CD4-positive, CD25-positive, alpha-beta regulatory T cell (primary cell): ENCODE measurements at places on chromosomes 5 and 9.

DNA sequence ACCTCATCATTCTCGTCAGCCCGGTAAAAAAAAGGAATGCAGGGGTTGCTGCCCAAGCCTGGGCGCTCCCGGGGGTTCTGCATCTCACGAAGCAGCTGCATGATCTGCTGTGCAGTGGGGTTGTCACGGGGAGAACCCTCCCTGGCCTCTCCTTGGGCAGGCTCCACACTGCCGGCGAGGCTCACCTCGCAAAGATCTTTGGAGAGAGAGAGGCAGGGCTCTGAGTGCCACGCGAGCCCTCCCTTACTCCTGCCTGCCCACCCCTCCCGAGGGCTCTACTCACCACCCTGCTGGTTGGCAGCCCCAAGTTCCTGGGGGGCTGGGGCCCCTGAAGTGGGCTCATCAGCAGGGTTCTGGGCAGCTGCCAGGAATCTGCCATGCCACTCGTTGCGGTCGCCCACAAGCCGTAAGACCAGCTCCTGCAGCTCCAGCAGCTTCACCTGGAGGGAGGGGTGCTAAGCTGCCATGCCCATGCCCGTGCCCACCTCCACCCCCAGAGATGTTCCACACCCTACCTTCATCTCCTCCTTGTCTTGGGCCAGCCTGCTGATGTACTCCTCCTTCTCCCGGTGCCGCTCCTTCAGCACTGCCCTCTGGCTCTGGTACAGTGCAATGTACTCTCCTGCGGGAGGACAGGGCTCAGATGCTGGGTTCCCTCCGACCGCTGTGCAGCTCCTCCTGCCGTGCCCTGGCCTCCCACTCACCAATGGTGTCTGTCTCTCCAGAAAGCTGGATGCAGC lies 18.6 kb downstream of the GOLGA2 start:
- DNase-seq = no peak

DNA sequence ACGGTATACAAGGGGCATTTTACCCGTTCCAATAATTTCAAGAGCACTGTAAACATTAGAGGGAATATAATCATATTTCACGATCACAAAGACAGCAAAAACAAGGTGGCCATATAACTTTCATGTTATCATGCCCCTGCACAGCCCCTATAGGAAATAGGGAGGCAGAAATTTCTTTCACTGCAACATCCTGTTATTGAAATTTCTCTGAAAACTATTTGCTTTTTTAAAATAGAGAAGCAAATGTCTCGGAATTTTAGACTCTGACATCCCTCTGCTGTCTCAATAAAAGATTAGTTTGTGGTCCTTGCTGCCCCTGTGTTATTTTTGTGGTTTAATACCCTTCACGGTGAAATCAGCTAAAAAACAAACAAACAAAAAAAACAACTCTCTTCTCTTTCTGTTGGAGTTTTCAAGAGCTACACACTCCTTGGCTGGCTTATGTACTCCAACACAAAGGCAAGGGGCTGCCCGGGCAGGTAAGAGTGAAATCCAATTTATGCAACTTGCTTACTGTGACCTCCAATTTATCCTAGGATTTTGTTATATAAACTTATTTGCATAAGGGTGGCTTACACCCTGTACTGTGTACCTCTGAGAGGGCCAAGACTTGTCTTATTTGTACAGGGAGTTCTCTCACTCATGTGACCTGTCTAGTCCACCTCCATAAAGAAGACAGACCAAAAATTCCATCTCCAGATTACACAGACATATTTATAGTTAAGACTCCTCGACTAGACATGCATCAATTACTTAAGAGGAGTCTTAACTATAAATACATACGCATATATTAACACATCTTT lies 223.6 kb downstream of the MLLT3 start:
- no peak for DNase-seq

- no peak for DNase-seq
Observed at GRCh38 chr5:42812620-42813019, 928 bp upstream of the SELENOP start.

DNA sequence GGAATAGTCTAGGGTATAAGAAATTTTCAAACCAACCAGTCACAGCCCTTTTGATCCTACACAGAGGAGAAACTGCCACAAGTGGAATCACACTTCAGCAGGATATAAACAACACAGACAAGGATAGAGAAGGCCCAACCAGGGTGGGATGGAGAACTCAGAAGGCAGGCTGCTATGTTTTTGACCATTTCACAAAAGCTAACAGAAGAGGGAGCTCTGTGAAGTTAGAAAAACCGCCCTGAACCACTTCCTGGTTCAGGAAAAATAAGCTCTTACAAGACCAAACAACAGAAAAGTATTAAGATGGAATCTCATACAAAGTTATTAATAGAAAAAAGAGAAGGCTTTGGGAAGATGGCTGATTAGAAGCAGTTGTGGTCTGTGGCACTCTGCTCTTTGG lies 960 bp upstream of the IFNB1 start:
- DNase-seq = no peak

DNA sequence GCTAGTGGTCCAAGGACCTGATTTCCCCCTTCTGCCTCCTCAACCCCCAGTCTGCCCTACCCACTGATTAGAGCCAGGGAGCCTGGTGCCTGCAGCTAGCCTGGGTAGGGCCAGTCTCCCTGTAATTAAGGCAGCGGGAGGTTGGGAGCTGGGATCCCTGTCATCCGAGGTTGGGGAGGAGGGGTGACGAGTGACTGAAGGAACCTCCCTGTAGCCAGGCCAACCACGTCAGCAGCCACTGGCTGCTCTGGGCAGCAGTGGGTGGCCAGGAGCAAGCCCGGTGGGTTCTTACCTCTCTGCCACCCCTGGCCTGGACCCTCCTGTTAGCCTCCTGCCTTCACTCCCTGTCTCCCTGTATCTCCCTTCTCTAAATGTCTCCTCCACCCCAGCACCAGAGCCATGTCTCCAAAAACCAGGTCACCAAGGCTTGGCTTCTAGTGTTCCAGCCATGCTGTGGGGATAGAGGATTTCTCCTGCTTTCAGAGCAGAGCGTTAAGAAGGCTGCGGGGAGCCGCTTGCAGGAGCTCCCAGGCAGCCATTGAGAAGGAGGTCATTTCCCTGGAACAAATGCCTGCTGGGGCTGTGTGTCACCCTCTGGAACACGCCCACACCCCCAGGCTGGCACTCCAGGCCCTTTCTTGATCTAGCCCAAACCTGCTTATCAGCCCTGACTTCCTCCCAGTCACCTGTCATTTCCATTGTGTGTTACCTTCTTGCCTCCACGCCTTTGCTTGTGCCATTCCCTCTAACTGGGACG lies 65.0 kb upstream of the GGTA1 start:
- DNase-seq = no peak

DNA sequence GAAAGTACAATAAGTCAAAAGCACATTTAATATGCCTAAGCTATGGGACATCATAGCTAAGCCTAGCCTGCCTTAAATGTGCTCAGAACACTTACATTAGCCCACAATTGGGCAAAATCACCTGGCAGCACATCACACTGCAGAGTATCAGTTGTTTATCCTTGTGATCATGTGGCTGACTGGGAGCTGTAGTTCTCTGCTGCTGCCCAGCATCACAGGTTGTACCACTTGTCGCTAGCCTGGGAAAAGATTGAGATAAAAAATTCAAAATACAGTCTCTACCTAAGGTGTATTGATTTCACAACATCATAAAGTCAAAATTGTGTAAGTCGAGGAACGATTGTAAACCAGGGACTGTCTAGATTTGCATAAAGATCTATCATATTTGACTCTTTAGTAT lies 58.6 kb downstream of the CAMK4 start:
- DNase-seq = no peak

DNA sequence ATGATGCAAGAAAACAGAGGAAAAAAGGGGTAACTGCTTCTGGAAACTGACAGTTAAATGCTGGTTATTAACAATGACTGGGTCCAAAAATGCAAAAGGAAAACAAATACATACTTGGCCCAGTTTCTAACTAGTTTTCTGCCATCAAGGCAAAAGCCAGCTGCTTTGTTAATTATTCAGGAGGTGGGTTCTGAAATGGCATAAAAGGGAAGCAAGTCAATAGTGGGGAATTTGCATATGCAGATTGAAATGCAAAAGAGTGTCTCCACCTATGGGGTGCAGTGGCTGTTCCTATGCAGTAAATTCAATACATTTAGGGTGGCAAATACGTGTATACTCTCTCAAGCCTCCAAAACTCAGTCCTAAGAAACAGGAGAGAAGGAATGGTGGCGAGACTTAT lies 33.4 kb downstream of the BARHL1 start:
- no peak for DNase-seq

DNA sequence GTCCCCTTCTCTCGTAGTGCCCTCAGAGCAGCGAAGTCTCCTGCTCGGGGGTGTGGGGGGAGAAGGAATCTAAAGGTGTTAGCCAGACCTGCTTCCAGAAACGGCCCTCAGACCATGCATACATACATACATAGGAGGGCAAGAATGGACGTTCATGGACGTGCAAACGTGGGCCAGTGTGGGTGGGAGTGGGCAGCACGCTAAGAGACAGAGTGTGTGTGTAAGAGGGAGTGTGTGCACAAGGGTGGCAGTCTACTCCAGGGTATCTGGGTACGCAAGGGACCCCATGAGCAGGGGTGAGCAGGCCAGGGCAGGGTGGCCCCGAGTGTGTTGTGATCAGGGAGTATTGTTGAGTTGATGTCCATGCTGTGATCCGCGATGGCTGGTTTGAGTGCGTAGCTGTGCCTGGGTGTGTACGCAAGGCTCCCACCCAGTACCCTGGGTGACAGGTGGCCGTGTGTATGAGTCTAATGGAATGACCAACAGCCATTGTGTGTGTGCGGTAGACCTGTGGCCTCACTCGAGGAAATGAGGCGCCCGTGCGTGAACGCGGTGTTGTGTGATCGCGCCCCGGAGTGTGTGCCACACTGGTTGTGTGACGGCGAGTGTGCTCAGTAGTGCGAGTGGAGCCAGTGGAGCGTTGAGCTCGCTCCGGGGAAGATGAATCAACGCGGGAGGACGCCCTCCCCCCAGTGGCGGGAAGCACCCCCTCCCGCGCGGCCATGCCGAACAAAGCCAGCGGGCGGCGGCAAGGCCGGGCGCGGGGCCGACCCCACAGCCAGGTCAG lies 826 bp downstream of the GPRIN1 start:
- no peak for DNase-seq

- no peak for DNase-seq
Observed at GRCh38 chr5:5751498-5751897, 329.0 kb downstream of the ICE1 start.

DNA sequence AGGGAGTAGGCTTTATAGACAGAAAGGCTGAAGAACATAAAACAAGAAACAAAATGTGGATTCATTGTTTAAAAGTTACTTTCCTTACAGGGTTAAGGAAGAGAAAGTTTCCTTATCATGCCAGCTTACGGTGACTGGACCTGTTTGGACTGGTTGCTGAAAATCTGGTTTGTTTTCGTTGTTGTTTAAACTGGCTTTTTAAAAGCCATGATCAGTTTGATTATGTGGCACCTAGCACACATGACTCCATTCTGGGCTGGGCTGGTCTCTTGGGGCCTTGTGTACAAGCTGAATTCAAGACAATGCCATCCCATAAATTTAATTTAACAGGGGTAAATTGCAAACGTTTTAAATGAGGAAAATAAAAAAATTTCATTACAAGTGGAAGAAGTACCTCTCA lies 18.4 kb upstream of the ZNF474 start:
- no peak for DNase-seq

DNA sequence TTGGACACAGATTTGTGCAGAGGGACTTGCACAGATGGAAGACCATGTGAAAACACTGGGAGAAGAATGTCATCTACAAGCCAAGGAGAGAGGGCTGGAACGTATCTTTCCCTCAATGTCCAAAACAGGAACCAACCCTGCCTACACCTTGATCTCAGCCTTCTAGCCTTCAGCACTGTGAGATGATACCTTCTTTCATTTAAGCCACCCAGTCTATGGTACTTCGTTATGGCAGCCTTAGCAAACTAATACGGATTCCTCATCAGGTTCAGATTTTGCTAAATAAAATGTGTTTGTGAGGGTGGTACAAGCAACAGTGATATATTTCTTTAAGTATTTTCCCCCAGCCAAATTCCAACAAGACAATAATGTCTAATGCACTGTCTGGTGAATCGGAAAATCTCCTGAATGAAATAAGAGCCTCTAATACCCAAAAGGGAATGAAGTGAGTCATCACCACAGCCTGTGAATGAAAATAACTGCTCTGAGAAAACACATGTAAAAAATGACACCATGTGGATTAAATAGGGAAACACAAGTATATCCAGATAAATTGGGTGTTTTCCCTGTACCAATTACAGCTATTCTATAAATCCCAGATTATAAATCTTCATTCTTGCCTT lies 182.8 kb upstream of the TARS1 start:
- DNase-seq = no peak

DNA sequence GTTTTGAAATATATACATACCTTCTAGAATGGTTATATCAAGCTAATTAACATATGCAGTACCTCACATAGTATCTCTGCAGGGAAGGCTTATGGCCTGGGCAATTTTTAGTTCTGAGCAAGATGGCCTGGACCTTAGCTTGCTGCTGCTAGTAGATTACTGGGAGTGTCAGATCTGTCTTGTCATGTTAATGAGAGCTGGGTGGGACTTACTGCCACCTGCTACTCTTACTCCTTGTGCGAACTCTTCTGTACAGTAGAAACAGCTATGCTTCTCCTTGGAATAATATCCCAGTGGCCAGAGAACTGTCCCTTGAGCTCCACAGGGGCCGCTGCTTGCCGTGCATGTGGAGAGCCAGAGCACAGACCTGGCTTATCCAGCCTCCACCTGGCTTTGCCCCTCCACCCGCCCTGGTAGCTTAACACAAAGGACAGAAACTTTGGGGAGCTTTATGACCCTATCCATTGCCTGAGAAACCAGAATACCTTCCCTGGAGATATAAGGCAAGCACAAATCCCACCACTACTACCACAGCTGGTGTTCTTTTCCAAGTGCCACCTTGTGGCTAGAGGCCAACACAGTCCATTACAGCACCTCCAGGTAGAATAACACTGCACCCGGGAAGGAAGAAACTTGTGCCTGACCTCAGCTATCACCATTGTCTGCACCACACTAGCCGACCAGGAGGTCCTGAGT lies 74.4 kb upstream of the RUSC2 start:
- no peak for DNase-seq

- no peak for DNase-seq
Observed at GRCh38 chr5:166803058-166803457, 1488.4 kb upstream of the WWC1 start.

DNA sequence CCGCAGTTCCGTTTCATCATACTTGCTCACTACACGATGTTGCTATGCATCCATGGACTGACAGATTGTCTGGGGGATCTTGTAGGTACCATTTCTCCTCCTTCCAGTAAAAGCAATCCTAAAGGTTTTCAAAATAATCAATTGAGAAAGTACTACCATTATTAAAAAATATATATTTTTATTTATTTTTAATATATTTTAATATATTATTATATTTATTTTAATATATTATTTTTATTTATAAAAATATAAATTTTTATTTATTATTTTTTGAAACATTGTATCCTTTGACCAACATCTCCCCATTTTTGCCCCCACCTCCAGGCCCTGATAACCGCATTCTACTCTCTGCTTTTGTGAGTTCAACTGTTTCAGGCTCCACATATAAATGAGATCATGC lies 237.6 kb upstream of the IRX4 start:
- no peak for DNase-seq

- DNase-seq = no peak
Observed at GRCh38 chr5:174145821-174146220, 100.3 kb downstream of the NSG2 start.

GRCh38 chr9:35510754-35511428 lies 21.0 kb downstream of the RUSC2 start:
- DNase-seq = no peak
